ENCODE measurements at places on chromosomes 2 and 18. TPM values are rescaled to one million over a fixed set of nuclear protein-coding genes. Genes with fewer than 3 reads are reported as not detected.

The SCN2A gene
- not detected for total RNA-seq

The ICOS gene
- 52.0 TPM for total RNA-seq

The NEUROD1 gene
- total RNA-seq: not detected

The CTAGE1 gene
- total RNA-seq: not detected

DNA sequence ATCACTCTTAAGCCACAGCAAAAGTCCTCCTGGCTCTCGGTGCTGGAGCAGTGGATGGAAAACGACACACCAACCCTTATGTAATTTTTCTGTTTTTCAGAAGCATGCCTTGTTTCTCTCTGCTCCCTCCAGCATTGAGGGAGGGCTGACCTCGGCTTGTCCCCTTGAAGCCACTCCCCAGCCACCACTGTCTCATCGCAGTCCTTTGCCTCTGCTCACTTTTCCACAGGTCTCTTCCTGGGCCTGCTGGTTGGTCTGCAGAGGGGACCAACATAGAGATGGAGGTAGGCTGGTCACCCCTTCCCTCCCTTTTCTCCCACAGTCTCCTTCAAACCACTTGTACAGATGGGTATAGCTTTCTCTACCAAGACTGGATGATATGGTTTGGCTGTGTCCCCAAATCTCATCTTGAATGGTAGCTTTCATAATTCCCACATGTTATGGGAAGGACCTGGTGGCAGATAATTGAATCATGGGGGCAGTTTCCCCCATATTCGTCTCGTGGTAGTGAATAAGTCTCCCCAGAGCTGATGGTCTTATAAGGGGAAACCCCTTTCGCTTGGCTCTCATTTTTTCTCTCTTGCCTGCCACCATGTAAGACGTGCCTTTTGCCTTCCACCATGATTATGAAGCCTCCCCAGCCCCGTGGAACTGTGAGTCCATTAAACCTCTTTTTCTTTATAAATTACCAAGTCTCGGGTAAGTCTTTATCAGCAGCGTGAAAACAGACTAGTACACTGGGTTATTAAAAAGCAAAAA lies 14.3 kb upstream of the RIOK3 start:
- no peak for DNase-seq

GRCh38 chr2:55875434-55876135 lies 48.0 kb downstream of the EFEMP1 start:
- no peak for DNase-seq

GRCh38 chr2:73937103-73937885 lies 10.6 kb downstream of the DGUOK start:
- no peak for DNase-seq

- DNase-seq: no peak
Observed at GRCh38 chr2:3294069-3294468, 83.5 kb downstream of the EIPR1 start.

- no peak for DNase-seq
Observed at GRCh38 chr2:141498561-141498960, 632.3 kb downstream of the LRP1B start.
